AG08395 (cell line): ENCODE measurements at places on chromosomes 4 and X.

DNA sequence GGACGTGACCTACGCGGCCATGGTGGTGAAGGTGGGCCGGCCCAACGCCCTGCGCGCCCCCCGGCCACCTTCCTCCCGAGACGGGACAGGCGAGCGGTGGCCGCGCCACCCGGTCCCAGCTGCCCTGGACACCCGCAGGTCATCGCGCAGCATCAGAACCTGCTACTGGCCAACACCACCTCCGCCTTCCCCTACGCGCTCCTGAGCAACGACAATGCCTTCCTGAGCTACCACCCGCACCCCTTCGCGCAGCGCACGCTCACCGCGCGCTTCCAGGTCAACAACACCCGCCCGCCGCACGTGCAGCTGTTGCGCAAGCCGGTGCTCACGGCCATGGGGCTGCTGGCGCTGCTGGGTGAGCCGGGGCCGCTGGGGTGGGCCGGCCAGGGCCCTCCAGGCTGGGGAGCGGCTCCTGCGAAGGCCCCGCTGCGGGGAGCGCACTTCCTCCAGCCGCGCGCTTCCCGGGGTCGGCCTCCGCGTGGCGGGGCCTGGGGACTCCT lies 9.0 kb upstream of the SLC26A1 start:
- no peak for DNase-seq

DNA sequence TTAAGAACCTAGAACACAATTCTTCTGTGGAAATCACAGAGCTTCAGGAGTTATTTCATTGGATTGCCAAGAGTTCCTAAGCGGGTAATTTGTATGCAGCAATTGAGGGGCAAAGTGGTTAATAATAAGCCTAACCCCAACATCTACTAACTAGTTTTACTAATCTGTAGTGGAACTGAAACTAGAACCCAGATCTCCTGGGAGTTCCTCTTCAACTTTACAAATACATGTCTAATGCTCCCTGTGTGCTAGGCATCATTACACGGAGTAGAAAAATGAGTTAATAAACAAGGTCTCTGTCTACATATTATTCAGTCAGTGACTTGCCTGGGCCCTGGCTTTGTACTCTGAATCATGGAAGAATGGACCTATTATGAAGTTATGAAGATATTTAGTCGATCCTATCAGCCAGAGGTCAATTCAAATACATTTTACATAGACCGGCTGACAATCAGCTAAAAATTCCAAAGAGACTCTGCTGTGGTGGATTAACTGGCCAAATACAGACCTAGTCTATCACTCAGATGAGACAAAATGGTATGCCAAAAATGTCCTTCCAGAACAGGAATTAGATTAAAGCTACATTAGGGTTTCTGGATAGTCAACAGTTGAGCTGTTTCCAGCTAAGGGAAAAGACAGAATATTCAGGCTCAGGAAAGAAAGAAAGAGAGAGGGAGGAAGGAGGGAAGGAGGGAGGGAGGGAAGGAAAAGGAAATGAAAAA lies 326.0 kb downstream of the FBXW7 start:
- DNase-seq = peak; percentile 17

- peak; percentile 63 for DNase-seq
These were observed 535.1 kb downstream of the FAT4 start for GRCh38 chr4:125849869-125850268.

GRCh38 chrX:44906542-44906941 lies 33.6 kb downstream of the KDM6A start:
- DNase-seq = no peak

GRCh38 chr4:47334652-47335051 lies 128.8 kb downstream of the COMMD8 start:
- no peak for DNase-seq

DNA sequence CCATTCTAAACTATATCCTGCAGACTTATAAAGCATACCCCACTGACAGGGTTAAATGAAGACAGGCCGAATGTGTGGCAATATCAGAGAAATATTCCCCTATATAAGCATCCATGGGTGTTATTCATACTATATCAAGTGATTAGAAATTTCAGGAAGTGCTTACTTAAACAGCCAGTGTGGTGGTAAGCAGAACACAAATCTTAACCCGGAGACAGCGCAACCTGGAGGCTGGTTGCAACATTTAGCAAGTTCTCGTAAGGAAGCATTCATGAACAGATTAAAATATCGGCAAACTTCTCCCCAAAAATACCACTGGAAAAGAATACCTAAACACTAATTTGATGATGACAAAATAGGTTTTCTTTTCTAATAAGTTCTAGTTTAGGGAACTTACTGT lies 261.2 kb downstream of the CBLL2 start:
- no peak for DNase-seq

- DNase-seq = peak; percentile 66
These were observed 676.7 kb upstream of the TENM3 start for GRCh38 chr4:181566490-181566889.

DNA sequence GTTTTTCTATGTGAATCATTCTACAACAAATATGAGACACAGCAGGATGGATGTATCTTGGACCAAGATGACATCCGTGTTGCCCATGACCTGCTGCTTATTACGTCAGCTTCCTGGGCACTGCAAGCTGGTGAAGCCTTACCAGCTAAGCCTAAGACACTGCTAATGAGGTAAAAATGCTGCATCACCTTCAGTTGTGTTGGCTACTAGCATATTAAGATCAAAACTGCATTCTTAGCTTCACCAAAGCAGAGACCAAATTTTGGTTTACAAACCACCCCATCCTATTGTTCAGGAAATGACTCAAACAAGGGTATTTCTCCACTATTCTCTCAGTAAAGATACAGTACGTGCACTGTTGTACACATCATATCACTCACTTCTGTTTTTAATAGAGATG lies 50.3 kb downstream of the MAML3 start:
- peak; percentile 24 for DNase-seq

DNA sequence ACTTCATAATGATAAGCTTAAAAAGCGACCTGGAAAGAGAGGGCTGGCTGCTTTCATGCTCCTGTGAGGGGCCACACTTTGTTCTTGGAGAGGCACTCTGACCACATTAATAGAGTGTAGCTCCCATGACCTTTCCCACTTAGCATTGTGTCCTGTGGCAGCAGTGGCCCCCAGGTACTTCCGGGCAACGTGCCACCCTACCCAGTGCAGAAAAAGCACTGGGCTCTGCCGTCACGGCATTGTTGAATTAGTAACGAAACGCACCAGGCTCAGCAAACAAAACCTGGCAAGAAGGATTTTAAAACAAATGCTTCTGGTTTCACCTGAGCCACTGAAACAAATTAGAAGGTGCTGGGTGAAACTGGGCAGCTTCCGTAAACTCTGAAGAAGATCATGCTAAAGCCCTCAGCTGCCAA lies 5.4 kb upstream of the SORBS2 start:
- no peak for DNase-seq

DNA sequence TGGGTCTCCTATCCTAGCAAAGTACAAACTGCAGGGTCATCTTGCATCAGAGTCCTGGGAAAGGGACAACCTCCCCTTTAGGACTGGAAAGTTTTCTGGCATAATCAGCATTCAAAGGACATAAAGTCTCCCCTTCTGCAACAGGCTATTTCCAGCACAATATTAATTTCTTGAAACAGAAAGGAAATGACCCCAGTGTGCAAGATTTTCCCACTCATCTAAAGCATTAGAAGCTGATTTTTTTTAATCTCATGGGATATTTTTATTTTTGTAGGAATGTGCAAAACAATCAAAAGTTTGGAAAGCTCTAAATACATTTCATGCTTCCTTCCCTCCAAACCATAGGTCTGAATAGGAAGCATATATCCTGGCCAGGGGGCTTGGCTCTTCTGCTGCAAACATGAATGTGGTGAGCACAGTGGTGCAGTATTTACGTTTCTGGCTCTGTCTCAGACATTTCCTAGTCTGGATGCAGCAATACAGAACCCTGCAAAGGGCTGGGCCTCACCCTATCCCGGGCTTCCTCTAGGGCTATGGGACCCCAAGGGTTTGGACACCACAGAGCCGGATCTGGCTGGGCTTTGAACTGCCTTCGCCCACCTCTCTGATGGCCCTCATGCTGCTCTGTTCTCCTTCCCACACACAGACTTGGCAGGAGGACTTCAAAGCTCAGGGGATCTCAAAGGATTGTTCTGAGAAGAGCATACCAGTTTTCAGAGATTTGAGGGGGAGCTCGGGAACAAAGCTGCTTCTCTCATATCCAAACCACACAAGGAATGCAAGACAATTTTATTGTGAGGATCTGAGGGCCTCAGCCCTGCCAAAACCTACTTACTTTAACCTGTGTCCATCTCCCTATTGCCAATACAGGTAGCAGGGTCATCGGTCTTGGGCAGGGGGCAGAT lies 64.9 kb downstream of the POLR2B start:
- DNase-seq = peak; percentile 78
